ENCODE measurements at places on chromosomes 2 and 18.

GRCh38 chr2:189506514-189506976 lies 65.3 kb downstream of the WDR75 start:
- peak; percentile 6 for DNase-seq

GRCh38 chr18:49980896-49981295 lies 167.6 kb upstream of the ACAA2 start:
- no peak for DNase-seq

GRCh38 chr2:200247494-200247893 lies 59.0 kb upstream of the SPATS2L start:
- no peak for DNase-seq

DNA sequence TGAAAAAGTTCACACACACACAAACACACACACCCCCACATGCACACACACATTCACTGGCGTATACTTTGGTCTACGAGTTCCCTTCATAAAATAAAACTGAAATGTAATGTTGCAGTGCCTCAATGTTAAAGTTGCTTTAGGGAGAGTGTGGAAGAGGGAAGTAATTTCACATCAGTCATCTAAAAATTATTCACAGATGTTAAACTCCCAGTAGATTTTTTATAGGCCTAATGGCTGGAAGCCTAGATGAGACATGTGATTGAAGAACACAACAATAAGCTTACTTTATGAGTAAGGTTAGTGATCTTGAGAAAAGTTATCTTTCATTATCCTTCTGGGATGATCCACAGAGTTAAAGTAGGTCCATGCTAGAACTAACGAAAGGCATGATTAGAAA lies 506.7 kb upstream of the CNTNAP5 start:
- no peak for DNase-seq

DNA sequence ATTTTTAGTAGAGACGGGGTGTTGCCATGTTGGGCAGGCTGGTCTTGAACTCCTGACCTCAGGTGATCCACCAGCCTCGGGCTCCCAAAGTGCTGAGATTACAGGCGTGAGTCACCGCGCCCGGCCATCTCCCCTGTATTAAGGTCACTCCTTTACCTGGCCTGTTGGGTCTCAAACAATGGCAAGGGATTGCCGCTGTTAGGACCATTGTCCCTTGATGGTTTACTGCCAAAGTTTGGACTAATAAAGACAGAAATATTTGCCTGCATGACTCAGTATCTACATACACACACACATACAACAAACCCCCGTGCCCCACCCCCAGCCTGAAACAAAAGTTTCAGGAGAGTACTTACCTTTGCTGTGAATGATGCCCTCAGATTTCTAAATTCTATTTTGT lies 16.5 kb downstream of the PARD3B start:
- DNase-seq: no peak

- no peak for DNase-seq
Observed at GRCh38 chr2:12057436-12058166, 311.2 kb downstream of the LPIN1 start.

DNA sequence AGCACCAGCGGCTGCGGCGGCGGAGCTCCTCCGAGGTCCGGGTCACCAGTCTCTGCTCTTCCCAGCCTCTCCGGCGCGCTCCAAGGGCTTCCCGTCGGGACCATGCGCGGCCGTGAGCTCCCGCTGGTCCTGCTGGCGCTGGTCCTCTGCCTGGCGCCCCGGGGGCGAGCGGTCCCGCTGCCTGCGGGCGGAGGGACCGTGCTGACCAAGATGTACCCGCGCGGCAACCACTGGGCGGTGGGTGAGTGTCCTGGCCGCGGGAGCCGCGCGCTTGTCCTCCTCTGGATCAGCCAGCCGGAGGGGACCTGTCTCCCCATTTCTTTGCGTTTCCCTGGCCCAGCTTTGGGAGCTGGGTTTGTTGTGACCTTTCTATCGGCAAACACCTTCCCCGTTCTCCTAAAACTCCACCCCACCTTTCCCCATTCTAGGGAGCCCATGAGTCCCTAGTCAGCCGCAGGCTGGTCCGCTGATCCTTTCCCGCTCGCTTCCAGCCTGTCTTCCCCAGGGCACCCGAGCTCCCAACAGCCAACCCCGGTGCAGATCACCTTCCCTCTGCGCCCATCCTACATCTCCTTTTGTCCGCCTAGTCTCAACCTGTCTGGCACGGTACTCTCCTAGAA lies 316 bp downstream of the GRP start:
- no peak for DNase-seq
